HEK293T (cell line): ENCODE measurements at places on chromosomes 12 and 14.

GRCh38 chr12:75921622-75922289 is 109.8 kb downstream of the PHLDA1 start:
- DNase-seq = no peak

GRCh38 chr12:27615331-27615891 is 80.8 kb upstream of the REP15 start:
- DNase-seq = no peak

- no peak for DNase-seq
Observed at GRCh38 chr12:64670919-64671639, 60.8 kb downstream of the RASSF3 start.

- DNase-seq = peak; percentile 48
Observed at GRCh38 chr14:67420102-67420739, 8.3 kb upstream of the PLEK2 start.

DNA sequence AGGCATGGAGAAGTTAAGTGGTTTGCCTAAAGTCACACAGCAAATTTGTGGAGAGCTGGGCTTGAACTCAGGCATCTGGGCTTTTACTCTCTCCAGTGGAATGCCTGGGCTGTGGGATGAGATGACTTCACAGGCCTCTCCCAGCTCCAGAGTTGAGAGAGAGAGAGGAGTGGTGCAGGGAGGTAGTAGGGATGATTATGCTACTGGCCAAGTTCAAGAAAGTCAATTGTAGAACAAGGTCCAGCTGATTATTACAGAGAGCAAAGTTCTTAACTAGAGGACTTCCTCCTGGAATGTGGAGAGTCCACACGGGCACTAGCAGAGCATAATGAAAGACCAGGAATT is 769 bp upstream of the EMP1 start:
- no peak for DNase-seq

- DNase-seq = no peak
Observed at GRCh38 chr12:57837864-57838562, 8.5 kb downstream of the CTDSP2 start.

DNA sequence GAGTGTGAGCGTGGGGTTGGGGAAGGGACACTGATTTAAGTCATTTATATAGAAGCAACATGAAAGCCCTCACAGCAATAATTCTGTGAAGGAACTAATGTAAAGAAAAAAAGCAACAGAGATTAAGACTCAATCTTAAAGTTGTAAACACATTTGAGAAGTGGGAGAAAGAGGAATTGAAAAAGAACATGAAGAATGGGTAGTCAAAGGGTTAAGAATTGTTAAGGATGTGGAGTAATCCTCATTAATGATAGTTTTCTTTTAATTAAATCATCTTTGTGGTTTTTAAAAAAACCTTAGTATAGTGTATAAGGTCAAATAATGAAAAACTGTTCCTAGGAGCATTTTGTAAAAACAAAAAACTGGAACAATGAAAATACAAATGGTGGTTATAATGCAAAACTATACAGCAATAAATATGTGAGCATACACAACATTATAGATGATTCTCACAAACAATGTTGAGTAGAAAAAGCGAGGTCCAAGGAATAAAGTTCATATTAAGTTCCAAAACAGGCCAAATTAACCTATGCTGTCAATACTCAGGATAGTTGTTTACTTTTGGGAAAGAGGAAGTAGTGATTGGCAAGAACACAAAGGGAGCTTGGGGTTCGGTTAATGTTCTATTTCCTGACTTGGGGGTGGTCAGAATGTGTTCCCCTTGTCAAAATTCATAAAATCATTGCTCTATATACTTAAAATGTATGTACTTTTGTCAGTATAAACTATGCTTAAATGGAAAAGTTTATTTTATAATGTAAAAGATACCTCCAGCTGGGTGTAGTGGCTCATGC is 120.4 kb upstream of the ATF7IP start:
- no peak for DNase-seq

- DNase-seq = no peak
Observed at GRCh38 chr14:104223101-104224041, 85.0 kb downstream of the KIF26A start.

DNA sequence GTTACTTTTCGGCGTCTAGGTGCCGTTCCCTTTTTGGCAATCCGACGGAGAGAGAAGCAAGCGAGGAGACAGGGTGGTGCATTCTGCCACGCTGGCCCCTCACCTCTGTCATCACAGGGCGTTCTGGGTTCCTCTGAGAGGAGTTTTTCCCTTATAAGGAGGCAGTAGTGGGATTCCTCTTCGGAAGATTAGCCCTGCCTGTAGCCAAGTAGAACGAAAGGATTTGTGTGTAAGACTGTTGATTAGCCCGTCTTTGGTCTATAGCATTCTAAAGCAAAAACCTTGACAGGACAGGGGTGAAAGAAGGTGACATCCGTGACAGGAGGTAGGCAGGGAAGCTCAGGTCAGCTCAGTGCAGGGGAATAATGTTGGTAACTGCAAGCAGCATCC is 9.1 kb upstream of the NEMF start:
- DNase-seq = peak; percentile 45

GRCh38 chr12:31315044-31315715 is 10.8 kb downstream of the SINHCAF start:
- no peak for DNase-seq

DNA sequence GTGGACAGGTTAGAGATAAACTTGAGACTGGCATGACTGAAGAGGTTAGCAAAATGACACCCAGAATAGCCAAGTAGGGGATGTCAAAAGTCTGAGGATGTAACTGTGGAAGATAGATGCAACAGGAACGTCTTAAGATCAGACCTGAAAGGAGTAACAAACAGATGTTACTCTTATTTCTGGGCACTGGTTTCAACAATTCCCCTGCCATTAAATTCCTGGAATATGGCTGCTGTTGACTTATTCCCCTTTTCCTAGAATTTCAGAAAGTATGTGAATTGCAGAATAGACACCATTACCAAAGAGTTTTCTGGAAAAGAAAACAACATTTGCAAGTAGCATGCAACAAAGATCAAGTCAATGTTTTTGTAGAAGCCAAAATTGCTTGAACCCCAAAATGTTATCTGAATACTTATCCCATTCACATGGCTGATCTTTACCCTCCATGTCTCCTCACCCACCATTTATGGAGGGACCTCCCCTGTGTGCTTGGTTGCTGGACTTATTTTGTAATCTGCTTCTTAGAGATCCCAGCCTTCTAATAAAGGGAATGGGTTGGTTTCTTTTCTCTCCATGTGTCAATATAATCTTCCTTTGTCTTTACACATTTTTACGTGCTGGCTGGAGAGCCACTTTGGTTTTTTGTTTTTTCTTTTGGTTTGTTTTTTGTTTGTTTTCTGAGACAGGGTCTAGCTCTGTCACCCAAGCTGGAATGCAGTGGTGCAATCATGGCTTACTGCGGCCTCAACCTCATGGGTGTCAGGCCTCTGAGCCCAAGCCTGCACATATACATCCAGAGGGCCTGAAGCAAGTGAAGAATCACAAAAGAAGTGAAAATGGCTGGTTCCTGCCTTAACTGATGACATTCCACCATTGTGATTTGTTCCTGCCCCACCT is 57.0 kb downstream of the BBS10 start:
- no peak for DNase-seq

DNA sequence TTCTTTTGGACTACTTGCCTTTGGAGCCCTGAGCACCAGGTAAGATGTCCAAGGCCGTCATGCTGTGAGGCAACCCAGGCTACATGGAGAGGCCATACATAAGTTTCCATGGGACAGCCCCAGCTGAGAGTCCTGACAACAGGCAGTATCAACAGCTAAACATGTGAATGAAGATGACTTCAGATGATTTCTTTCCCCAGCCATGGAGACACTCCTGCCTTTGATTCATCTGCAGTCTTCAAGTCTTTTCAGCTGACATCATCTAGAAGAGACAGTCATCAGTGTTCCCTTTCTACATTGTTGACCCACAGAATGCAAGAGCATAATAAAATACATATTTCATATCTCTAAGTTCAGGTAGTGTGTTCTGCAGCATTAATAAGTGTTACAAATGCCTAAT is 398.7 kb downstream of the BTG1 start:
- DNase-seq = no peak

- DNase-seq = no peak
Observed at GRCh38 chr14:104362761-104363605, 216.6 kb upstream of the C14orf180 start.

DNA sequence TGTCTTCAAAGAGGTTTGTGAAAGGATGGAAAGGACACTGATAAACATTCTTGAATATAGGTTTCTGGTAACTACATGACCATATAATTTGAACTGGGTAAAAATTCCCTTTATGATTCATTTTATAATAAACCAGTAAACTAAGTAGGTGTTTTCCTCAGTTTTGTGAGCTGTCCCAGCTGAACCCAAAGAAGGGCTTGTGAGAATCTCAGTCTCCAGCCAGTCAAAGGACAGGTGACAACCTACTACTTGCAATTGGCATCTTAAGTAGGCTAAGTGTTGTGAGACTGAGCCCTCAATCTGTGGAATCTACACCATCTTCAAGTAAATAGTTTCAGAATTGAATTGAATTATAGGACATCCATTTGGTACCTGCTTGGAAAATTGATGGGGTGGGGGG is 75.2 kb downstream of the MYF5 start:
- no peak for DNase-seq

- DNase-seq = no peak
Observed at GRCh38 chr14:96194657-96195431, 9.8 kb upstream of the BDKRB2 start.

- no peak for DNase-seq
Observed at GRCh38 chr14:35247777-35248475, 44.3 kb upstream of the PSMA6 start.

DNA sequence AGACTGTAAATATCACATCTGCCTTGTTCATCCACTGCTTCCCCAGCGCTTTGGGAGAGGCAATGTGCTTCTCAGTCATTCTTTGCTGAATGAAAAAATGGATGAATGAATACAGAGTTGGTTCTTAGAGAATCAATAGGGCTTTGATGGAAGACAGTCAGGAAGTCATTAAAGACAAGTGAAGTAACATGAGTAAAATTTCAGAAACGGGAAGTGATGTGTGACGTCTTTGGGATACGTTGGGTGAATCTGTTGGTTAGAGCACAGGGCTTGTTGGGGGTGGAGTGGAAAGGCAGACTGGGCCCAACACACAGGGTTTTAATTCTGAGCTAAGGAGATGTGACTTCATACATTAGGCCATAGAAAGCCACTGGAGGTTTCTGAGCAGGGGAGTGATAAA is 39.0 kb upstream of the NRXN3 start:
- no peak for DNase-seq
